ENCODE measurements at places on chromosomes 16 and 17.

- DNase-seq: peak; percentile 24
Observed at GRCh38 chr17:9291912-9292560, 270.7 kb downstream of the NTN1 start.

DNA sequence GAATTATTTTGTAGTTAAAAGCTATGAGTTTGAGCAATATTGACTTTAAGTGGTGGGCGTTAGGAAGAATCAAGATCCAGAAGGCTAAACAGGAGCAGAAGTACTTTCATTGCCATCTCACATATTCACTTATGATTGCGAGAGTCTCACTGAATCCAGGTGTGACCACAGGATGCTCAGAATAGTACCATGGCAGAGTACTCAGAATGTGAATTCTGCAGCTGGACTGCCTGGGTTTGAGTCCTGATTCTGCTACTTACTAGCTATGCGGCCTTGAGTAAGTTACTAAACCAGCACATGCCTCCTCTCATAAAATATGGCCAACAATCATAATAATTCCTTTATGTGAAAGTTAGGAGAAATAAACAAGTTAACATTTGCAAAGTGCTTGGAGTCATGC lies 109.5 kb downstream of the CA10 start:
- DNase-seq: no peak

DNA sequence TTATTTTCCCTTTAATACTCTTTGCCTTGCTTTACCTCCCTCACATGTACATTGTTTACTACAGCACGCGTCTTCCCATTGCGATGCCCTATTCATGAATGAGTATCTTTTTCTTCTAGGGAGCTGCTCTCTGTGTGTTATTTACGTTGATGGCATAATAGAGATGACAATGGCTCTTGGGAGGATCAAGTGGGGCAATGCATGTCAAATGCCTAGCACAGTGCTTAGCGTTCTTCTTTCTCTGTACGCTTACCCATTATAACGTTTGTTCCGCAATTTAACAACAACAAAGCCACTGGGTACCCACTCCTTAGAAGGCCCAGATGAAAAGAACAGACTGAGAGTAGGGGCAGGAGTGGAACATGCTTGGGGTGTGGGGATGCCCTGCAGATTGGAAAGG lies 271.6 kb upstream of the TNRC6C start:
- no peak for DNase-seq

DNA sequence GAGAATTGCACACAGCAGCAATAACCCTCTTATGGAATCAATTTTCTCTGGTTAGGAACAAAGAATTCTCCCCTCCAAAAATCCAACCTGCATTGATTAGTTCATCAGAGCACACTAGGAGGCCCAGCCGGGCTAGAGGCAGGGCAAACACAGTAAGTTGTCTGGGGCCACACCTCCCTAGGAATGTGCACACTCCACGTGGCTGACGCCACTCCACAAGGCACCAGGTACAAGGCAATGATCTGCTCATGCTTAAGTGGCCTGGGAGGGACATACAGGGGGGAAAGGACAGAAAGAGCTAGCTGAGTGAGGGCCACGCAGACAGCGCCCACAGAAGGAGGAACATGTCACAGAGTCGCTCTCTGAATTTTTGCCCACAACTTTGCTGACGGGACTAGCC lies 107.6 kb downstream of the SLC39A11 start:
- no peak for DNase-seq

DNA sequence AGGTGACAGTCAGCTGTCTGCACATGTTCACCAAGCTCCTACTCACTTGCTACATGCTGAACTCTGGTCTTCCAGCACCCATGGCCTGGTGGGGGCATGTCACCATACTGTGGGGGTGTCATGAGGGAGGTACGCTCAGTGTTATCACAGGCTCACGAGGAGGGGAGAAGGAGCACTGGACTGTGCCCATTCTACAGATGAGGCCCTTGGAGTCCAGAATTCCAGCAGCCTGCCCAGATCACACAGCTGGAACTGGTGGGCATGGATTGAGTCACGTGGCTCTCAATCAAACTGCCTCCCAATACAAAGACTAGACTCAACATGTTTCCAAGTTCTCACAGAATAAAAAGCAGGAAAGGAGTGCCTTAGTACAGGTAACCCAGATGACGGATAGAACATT lies 10.7 kb downstream of the AXIN2 start:
- DNase-seq: no peak

GRCh38 chr17:34879146-34879545 lies 82.1 kb downstream of the CCT6B start:
- no peak for DNase-seq

DNA sequence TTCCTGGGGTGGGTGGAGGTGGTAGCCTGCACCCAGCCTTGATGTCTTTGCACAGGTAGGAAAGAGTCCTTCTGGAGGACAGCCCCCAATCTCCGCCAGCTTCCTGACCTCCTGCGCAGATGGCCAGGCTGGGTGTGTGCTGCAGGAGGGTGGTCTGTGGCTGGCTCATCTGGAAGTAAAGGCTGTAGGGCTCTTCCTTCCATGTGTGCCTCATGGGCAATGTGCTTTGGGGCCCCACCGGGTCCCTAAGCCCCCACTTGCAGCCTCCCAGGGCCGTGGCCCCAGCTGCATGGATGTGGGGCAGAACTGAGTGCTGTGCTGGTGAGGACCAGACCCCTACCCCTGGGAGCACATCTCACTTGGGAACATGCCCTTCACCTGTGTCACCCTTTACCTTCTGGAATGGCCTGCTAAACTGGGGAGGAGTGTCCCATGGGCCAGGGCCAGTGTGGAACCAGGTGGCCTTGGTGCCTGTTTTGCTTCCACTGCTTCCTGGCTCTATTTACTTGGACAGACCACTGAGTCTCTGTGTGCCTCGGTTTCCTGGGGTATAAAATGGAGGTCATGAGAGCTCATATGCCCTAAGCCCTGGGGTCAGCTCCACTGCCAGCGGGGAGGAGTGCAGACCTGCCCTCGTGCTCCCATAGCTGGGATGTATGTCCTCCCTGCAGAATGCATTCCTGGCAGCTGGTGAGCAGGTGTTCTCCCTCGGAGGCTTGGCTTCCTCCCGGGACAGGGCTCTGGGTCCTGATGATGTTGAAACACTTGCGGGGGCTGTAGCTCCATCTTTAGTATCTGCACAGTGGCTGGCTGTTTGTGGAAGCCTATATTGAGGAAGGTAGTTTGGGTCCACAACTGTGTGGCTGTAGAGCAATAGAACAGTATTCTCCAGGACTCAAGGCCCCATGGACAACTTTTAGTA lies 18.0 kb downstream of the MPRIP start:
- no peak for DNase-seq

GRCh38 chr16:72255786-72256185 lies 83.8 kb upstream of the PMFBP1 start:
- DNase-seq: no peak

- DNase-seq: no peak
Observed at GRCh38 chr17:68704871-68705713, 103.9 kb upstream of the FAM20A start.

DNA sequence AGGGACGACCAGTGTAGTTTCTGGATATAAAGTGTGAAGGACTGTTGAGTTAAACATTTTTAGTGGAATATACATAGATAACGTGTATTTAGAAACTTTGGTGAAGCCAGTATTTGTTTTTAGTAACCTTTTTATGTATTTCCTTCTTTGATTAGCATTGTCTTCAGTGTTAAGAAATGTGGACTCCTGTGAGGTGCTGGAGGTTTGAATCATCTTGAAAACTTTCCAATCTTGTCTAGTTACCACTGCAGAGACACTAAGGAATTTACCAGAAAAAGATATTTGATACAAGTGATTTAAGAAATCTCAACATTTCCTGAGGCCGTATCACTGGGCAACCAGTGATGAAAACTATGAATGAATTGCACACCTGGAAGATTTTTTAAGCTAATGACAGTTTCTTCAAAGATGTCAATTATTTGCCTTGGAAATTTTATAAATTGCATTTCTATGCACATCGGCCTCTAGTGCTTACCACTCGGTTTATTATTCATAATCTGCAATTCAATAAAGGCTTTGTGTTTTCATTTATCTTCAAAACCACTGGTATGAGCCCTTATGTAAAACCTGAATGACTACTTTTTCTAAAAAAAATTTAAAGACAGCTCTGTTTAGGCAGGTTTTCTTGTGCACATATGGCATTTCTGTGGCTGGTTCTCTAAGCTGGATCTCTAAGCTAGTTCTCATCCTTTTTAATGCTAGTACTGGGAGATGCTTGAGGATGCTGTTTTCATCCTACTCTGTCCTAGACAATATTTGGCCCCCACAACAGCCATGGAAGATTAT lies 31.4 kb upstream of the ADCY7 start:
- no peak for DNase-seq

GRCh38 chr17:30541802-30542201 lies 64.6 kb downstream of the GOSR1 start:
- DNase-seq: no peak

DNA sequence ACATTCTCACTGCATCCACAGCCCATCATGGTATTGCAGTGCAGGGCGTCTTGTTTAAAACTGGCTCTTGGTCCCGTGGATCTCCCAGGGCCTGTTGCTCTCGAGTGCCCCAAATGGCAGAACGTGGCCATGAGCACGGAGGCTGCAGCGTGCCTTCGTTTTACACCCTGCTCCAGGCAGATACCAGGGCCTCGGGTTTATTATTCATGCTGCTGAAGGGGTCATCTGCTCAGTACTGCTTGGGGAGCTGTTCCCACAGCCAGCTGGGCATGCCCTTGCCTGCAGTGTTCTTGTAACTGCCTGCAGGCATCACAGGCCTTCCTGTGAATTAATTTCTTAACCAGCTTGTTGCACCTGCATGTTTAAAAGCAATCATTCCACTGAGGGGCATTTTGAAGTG lies 129.7 kb upstream of the CHMP6 start:
- DNase-seq: peak; percentile 49

DNA sequence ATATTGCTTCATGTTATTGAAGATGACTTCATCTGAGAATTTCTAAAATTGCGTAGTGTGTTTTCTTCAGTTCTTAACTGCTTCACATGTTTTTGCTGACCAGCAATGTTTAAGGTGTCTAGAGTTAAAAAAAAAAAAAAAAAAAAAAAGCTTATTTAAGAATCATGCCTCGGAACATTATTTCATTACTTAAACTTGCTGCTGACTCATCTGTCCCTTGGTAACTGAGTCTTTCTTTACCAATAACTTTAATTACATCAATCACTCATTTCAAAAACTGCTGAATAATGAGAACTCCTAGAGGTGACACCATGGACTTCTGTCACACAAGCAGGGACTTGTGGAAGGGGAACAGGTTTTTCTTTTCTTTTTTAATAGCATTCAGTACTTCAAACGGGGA lies 16.2 kb downstream of the IRX5 start:
- DNase-seq: no peak

DNA sequence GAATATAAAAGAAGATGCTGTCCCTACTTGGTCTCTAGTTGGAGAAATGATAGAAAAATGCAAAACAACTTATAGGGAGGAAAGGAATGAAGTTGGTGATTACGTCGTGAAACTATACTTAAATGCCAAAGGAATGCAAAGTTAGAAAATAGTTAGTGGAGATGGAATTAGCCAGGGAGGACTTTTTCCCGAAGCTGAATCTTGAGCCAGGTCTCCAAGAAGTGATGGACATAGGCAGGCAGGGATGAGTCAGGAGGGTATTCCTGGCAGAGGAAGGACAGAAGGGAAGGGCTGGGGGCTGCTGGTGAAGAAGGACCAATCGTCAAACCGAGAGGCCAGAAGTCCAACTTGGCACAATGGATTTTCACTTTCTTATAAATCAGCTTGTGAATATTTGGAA lies 1.8 kb downstream of the SNTB2 start:
- DNase-seq: no peak

DNA sequence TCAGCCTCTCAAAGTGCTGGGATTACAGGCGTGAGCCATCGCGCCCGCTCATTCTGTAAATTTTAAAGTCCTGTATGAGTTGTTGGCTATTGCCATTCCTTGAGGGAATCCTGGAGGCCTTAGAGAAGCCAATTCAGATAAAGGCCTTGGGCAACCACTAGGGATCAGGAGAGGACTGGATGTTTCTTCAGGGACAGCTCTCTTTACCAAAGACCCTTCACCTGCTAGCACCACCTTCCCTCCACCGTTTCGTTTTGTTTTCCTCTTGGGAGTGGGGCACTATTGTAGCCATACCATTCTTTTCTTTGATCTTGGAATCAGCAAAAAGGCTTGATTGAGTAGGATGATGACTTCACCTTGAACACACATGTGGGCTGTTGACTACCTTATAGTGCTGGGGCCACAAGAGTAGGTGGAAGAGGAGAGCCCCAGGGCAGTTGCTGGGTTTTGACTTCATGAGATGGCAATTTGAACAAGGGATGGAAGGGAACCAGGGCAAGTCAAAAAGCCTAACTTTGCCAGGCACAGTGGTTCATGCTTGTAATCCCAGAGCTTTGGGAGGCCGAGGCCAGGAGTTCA lies 7.0 kb upstream of the ANKRD40CL start:
- DNase-seq: no peak

- peak; percentile 29 for DNase-seq
Observed at GRCh38 chr16:67248401-67249177, at the start of gene SLC9A5. SLC9A5 (plus strand) TSS chr16:67248979; CDS start chr16:67249015, 36 bp downstream.

- DNase-seq: no peak
Observed at GRCh38 chr17:67990909-67991308, 5.4 kb downstream of the C17orf58 start.

DNA sequence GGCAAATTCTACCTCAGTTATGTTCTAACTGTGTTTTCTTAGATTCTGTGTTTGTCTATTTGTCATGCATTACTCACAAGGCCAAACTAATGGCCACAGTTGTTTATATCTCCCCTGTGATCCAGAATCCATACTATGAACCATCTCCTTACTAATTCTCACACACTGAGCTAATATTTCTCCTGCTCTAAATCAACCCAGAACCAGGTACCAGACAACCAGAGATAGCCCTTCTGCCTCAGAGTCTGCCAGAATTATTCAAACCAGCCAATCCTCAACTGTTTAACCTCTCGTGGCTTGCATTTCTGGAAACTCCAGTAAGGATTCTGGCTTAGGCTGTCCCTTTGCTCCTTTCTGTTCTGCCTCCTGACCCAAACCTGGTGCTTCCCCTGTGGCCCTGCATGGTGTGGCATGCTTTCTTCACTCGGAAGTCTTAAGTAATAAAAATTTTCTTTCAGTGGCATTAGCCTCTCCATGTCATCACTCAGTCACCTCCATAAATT lies 59.4 kb downstream of the EFCAB5 start:
- DNase-seq: no peak

DNA sequence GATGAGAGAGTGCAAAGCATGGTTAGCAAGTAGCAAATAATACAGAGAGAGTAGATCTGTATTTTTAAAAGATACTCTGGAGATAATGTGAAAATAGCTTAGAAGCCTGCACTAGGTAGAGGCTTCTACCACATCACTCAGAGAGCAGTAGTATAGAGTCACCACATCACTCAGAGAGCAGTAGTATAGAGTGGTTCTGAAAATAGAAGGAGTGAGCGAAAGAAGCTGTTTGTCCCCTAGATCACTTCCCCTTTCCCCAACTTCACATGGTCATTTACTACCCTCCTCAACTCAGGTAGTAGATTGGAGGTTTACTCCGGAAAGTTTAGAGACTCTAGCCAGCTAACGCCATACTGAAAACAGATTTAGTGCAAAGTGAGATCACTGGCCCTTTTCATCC lies 17.1 kb downstream of the DGKE start:
- no peak for DNase-seq
